ENCODE measurements at places on chromosomes 12 and 14.

GRCh38 chr12:76274420-76275083 is 73.7 kb downstream of the BBS10 start:
- no peak for DNase-seq

DNA sequence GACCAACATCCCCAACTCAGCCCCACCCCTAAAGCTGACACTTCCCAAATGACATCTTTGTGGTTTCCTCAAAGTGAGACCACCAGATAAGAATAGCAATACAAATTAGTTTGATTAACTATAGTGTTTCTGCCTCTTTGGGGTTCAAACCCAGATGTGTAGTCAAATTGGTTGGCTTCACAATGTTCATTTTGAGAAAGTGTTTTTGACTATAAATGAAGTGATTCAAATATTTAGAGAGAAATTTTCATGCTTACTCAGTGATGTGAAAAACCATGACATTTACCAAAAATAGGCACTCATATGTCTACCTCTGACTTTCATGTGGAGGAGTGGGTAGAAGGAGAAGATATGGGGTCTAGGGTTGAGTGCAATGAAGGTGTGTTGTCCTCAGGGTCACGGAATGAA is 218.4 kb downstream of the BCAT1 start:
- no peak for DNase-seq

DNA sequence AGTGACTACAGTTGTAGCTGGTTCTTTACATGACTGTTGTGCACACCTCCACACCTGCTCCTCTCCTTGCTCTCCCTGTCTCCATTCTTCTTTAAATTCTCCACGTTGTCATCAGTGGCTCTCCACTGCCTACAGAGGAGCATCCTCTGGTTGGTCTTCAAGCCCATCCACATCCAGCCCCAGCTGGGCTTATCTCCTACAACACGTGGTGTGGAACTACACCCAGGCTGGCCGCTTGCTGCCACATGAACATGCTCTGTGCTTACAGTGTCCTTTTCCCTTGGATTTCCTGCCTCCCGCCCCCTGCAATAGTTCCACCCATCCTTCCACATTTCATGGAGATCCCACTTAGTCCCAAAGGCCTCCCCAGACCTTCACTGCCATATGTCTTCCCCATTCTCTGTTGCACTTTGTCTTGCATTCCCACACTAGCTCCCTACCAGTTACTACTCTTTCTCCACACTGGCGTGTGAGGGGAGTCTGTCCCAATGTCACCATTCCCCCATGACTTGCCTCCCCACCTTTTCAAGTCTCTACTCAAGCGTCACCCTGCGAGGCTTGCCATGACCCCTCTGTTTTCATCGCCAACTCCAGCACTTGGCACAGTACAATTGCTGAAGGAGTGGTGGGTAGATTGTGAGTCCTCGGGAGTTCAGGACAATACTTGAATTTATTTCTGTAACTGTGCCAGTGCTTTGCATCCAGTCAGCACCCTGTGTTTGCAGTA is 9.8 kb upstream of the MCRS1 start:
- no peak for DNase-seq

DNA sequence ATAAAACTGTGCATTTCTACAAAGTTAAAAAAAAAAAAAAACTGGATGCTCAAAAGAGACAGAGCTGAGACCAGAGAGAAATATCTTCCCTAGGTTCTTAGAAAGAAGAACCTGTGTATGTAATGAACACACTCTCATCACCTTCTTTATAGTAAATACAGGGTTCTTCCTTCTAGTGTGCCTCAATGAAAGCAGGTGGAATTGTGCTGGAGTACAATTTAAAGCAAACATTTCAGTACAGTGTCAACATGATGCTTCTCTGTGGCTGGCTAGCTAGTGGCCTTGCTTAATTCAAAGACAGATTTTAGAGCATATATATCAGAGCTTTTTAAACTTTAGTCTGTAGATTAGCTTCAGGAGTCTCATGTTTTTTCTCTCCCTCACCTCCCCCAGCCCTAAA is 249.8 kb upstream of the ARHGAP5 start:
- no peak for DNase-seq

DNA sequence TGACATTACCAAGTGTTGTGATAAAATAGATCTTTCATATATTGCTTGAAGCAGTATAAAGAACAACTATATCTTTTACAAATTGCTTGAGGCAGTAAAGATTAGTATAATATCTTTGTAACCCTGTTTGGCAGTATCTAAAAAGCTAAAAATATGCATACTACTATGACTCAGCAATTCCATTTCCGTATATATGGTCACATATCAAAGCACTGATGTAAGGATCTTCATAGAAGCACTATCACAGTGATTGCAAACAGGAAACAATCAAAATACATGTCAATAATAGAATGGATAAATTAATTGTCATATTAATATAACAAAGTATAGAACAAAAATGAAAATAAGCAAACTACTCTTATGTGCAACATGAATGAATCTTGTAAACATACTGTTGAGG is 158.4 kb upstream of the IGF1 start:
- no peak for DNase-seq

DNA sequence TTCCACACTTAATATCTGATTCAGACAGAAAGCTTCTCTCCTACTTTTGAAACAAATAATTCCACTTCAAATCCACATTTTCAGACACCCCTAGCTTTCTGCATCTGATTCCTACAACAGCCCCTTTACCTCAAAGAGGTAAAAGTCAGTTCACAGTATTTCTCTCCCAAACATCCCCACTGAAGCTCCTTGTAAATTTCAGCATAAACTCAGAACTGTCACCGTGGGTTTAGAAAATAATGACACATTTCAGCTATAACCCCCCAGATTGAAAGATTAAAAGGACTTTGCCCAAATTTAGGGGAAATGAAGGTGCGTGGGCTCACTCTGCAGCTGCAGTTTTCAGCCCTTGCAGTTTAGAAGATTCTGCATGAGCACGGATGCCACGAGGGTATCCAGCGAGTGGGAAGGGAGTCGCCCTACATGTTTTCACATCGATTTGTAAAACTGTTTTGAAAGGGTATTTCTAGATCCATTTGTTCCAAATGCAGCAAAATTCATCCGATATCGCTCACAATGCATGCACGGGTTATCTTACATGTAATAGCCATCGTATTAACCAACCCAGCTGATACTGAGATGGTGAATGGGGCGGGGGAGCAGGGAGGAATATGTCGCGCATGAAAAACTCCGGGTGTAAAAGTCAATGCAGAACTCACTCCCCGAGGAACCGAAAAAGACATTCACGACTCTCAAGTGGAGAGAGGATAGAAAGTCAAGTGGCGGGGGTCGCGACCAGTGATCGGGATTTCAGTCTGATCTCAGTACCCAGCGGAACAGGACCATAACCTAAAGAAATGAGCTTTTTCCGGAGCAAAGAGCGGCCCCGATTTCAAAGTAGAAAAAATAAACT is 5.0 kb upstream of the CCND2 start:
- DNase-seq = no peak

DNA sequence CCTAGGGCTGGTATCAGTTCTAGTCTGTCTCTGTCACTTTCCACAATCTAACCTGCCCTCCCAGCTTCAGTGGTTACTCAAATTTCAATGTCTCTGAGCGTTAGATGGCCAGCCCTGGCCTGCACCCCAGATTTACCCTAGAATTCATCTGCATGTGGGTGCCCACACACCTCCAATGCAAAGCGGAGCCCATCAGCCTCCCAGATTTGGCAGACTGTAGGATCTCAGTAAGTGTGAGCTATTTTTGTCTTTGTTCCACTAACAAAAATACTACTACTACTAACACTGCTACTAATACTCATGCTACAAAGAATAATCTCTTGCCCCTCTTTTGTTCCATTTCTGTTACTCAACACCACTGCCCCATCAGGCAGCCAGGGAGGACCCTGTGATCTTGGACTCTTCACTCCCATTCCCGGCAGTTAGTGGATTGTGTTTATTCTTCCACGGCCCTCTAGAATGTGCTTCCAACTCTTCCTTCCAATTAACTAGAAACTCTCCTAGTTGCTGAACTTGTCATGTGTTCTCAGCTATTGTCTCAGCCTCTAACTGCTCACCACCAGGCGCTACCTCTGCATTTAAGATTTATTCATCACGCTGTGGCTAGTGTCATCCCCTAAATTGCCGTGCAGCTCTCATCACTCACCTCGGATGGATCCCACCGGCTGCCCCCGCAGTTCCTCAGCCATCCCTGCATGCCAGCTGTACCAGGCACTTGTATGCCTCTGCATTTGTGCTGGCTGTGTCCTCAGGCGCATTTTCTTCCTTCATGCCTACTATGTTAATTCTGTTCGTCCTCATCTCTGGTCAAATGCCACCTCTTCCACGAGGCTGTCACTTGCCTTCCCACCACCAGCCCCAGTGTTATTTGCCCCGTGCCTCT is 150.6 kb upstream of the HIF1A start:
- no peak for DNase-seq

All from GM20000 (cell line).